ENCODE measurements at places on chromosomes 7 and 10.

DNA sequence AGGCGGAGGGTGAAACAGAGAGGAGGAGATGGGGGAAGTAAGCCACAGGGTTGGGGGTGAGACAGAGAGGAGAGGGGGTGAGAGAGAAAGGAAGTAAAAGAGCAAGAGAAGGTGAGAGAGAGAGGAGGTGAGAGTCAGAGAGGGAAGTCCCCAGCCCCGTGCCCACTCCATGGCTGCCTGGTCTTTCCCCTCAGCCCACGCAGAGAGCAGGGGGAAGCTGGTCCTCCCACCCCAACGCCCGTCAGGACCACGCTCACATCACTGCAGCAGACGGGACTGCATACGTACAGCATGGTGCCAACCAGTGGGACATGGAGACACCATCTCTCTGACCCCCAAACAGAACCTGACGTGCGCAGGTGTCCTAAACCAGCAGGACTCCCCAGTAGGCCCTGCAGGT is 12.1 kb upstream of the PDGFA start:
- no peak for DNase-seq

DNA sequence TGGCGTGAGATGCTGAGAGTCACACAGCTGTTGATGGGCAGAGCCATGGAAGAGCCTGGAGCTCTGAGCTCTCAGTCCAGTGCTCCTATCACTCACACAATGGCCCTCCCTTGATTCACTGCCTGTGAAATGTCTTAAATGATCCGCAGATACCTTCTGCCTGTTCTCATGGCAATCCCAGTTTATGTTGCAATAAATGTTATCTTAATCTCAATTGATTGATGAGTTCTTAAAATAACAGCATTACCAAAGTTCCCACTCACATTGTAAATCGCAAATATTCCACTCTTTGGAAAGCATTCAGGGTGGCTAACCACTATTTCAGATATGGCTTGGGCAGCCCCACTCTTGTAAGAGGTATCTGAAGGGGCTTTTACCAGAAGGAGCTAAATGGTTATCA is 865.5 kb downstream of the LRMDA start:
- DNase-seq = no peak

GRCh38 chr10:88835910-88836221 is 15.8 kb downstream of the ANKRD22 start:
- DNase-seq = no peak

DNA sequence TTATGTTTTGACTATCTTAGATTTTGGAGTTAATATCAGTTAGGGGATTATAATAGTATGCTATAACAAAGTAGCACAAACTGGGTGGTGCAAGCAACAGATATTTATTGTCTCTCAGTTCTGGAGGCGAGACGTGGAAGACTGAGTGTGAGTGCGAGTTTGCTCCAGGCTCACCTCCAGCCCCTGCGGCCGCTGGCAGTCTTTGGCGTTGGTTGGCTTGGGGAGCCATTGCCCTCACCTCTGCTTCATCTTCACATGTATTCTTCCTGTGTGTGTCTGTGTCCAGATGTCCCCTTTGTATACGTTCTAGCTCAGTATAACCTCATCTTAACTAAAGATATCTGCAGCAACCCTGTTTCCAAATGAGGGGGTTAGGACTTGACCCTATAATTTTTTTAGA is 343.9 kb upstream of the COBL start:
- DNase-seq = no peak

- DNase-seq = no peak
Measured at GRCh38 chr10:101597091-101597900, 9.2 kb downstream of the DPCD start.

- DNase-seq = no peak
Measured at GRCh38 chr7:36487756-36488336, 98.2 kb downstream of the ANLN start.

DNA sequence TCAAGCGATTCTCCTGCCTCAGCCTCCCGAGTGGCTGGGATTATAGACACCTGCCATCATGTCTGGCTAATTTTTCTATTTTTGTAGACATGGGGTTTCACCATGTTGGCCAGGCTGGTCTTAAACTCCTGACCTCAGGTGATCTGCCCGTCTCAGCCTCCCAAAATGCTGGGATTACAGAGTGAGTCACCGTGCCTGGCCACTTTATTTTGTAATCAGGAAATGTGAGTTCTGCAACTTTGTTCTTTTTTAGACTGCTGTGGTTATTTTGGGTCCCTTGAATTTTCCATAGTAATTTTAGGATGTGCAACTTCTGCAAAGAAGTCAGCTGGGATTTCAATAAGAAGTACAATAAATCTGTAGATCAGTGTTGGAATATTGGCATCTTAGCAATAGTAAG is 96.8 kb downstream of the CYTH3 start:
- no peak for DNase-seq

- DNase-seq = no peak
Measured at GRCh38 chr10:52351914-52352330, 37.8 kb downstream of the DKK1 start.

DNA sequence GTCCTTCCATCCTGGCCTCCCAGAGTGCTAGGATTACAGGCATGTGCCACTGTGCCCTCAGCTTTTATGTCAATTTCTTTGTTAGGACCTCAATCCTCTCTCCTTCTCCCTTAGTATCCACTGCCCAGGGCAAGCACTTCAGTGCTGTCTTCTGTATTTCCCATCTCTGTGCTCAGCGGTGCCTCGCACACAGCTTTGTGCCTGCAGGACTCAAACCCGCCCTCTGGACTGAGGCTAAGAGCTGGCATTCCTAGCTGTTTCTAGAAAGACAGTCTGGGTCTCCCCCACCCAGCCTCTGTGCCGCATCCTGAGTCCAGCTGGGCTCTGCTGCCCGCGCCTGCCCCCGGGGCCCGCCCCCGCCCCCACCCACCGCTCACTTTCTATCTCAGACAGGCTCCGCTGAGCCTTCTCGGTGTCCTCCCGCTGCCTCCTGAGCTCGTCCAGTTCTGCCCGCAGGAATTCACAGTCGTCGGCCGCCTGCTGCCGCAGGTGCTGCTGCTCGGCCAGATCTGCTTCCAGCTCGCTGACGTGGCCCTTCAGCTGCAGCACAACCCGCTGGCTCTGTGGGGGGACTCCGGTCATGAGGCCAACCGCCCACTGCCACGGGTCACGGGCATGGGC is 67.3 kb downstream of the SPDYE5 start:
- DNase-seq = no peak

DNA sequence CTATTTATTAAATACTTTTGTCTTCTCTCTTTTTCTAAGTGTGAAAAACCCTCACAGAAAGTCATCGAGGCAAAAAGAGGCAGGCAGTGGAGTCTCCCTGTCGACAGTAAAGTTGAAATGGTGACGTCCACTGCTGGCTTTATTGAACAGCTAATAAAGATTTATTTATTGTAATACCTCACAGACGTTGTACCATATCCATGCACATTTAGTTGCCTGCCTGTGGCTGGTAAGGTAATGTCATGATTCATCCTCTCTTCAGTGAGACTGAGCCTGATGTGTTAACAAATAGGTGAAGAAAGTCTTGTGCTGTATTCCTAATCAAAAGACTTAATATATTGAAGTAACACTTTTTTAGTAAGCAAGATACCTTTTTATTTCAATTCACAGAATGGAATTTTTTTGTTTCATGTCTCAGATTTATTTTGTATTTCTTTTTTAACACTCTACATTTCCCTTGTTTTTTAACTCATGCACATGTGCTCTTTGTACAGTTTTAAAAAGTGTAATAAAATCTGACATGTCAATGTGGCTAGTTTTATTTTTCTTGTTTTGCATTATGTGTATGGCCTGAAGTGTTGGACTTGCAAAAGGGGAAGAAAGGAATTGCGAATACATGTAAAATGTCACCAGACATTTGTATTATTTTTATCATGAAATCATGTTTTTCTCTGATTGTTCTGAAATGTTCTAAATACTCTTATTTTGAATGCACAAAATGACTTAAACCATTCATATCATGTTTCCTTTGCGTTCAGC is 43.4 kb downstream of the TARP start:
- no peak for DNase-seq

All from activated CD4-positive, alpha-beta T cell treated with anti-CD3 and anti-CD28 coated beads for 1 hour (primary cell).